Activated CD8-positive, alpha-beta T cell treated with anti-CD3 and anti-CD28 coated beads, Interleukin-2, amount 10 ng/mL, durations not matched to agents 7 days and 5 days (primary cell): ENCODE measurements at places on chromosomes 7 and 10.

GRCh38 chr7:92973974-92974373 lies 137.6 kb upstream of the CDK6 start:
- DNase-seq, result no peak

GRCh38 chr10:17533731-17534130 lies 79.3 kb upstream of the ST8SIA6 start:
- DNase-seq, result no peak

- no peak for DNase-seq
Measured at GRCh38 chr7:49483142-49483541, 290.3 kb upstream of the VWC2 start.

DNA sequence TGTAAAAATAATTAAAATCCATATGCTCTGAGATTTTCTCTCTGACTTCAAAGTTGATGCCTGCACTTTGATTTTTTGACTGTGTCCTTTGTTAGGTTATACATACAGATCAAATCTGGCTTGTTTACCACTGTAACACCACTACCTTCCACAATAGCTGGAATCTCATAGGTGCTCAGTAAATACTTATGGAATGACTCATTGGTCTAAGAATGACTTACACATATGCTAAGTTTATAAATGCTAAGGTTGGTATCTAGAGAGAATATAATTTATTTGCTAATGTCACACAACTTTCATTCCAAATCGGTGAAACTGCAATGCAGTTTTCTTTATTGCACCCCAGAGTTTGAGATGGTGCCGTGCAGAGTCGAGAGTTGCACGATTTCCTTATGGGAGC lies 578.5 kb downstream of the SH2D4B start:
- no peak for DNase-seq

- no peak for DNase-seq
Measured at GRCh38 chr7:101588131-101588935, 40.8 kb downstream of the MYL10 start.

DNA sequence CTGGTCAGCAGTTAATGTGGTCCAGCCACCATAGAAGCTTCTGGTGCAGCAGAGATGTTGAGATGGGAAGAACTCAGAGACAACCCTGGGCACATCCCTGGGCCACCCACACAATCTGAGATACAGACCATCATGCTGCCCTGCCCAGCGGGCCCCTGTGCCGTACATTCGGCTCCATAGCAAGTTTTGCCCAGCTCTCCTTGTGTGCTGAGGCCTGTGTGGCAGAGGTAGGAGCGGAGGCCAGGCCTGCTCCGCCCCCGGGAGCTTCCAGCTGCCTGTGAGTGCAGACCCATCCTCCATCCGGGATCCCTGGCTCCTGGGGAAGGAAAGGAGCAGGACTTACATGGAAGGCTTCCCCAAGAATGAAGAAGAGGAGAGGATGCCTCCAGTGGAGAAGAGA lies 140.3 kb downstream of the NEURL1 start:
- no peak for DNase-seq

DNA sequence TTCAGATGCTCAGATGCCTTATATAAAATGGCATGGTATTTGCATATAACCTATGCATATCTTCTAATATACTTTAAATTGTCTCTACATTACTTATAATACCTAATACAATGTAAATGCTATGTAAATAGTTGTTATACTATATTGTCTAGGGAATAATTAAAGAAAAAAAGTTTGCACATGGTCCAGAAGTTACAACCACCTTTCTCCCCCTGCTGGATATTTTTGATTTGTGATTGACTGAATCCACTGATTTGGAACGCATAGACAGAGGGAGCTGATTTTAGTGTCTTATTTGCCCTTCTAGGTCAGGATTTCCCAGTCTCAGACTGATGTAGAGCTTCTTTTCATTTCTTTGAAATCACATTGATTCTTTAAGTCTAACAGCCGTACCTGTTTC lies 31.8 kb downstream of the MDFIC start:
- DNase-seq, result no peak

GRCh38 chr10:111089293-111089692 lies 12.5 kb downstream of the ADRA2A start:
- no peak for DNase-seq

DNA sequence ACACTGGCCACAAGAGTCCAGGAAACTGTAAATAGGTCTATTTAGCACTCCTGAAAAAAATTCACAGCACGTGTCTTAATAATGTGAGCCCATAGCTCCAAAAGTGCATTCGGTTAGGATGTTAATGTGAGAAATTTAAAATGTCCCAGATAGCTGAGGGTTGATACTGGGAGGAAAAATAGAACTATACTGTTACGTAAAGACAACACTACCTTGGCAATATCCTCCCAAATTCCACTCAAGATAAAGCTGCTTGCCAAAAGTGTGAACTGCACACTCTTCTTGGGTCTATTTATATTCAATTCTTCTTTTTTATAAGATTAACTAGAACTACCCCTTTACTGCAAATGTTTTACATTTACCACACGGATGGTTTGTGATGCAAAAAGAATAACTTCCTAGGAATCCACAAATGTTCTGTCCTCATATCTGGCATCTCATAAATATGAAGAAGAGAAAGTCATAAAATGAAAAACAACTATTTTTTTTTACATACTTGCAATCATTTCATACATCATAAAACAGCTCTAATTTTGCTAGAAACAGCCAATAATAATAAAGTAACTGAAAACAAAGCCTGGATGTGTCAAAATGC lies 10.4 kb downstream of the RAB11FIP2 start:
- DNase-seq, result no peak

DNA sequence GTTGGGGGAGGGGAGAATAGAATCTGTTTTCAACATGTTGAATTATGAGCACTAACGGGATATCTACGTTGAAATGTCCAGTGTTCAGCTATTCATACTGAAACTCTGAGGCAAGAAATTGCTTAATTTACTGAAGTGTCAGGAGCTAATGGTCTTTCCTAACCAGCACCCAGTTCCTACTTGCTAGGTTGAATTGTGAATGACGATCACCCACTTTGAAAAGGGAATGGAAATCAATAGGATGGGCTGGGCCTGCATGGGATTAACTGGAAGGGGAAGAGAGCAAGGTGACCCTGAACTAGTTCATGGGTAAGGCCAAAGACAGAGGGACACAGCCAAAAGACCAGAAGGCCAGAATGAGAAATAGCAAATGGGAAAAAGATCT lies 51.3 kb downstream of the HIPK2 start:
- no peak for DNase-seq

- no peak for DNase-seq
Measured at GRCh38 chr10:110217662-110218008, 10.2 kb downstream of the MXI1 start.

DNA sequence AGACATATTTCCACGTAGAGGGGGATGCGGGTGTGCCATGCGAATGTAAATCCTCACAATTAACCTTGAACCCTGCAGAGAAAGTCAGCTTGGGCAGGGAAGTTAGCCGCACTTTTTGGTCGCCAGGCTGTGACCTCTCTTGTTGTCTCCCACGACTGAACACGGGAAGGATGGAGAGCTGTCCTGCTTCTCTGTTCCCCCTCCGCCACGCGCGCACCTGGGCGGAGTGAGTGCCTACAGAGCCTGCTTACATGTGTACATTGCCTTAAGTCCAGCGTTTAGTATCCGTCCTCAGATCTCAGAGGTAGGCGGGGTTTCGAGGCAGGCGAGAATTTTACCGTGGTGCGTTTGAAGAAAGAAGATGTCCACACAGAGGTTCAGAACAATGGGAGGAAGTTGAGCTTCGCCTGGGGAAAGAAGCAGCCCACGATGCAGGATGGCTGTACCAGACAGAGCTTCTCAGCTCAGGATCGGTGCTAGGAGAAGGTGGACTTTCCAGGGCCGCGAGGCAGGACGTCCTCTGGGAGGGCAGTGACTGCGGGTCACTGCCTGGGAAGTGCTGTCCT lies 482 bp upstream of the ERCC6 start:
- peak; percentile 53 for DNase-seq

DNA sequence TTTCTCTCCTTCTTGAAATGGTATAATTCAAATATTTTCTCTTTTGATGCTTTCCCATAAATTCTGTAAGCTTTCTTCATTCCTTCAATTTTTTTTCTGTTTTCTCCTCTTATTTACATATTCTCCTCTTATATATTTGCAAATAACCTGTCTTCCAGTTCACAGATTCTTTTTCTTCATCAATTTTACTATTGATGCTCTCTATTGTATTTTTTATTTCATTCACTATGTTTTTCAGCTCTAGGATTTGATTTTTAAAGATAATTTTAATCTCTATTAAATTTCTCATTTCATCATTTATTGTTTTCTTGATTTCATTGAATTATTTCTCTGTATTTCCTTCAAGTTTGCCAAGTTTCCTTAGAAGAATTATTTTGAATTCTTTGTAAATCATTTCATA lies 54.0 kb upstream of the PRPS1L1 start:
- DNase-seq, result no peak

DNA sequence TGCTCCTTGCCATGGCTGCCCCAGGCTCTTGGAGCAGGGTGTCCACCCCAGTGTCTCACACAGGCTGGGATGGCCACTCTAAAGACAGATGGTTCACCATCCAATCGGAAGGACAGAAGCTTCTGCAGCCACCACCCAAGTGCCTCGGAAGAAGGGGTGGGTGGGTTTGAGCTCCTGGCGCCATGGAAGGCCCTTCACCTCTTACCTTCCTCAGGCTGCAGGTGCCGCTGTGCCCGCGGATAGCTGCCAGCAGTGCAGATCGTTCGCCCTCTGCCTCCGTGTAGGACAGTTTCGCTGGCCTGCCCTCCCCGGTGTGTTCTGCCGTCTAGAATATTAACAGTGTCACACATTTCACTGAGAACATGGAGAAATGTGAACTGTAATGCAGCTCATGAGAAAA lies 243.6 kb upstream of the GRB10 start:
- no peak for DNase-seq

DNA sequence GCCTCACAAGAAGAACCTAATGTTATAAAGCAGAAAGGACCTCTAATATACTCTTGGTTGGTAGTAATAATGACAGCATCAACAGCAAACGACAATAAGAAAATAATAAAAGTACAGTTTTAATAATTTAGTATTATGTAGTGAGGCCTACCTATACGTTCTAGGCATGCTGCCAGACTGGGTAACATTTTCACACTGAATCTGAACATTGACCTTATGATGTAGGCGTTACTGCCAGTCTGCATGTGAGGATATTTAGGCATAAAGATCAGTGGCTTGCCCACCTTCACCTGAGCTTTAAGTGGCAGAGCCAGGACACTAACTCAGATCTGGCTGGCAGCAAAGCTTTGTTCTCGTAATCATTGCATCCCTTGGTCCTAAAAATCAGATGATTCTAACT lies 2.5 kb downstream of the FGL2 start:
- no peak for DNase-seq

DNA sequence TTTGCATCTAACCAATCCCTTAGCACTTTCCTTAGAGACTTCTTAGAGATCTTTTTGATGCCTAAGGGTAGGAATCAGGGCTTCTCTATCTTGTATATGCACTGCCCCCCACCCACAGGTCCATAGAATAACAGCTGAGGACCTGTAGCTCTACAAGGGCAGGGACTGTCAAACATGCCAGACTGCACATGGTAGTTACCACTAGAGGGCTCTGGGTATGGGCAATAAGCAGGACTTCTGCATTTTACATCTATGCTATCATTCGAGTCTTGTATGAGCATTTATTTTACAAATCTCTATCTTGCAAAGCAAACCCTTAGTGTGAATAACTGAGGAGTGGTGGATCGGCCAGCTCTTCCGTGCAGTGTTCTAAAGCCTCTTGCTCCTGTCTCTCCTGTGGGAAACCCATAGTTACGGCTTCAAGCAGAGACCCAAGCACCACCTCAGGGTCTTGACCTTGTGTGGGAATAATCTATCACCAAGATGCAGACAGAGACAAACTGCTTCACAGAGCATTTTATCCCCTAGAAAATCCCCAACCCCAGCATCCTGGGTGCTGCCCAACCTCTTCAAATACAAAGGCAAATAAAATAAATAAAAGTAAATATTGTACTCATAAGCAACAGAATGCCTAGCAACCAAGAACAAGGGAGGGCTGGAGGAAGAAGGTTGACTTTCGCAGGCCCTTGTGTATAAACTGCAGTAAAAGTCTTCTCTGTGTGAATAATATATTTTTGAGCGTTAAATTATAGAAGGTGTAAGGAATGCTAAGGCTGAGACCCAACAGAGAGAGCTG lies 219.3 kb downstream of the WDR11 start:
- no peak for DNase-seq

GRCh38 chr10:13809427-13809826 lies 222.7 kb downstream of the PRPF18 start:
- DNase-seq, result no peak

- peak; percentile 33 for DNase-seq
Measured at GRCh38 chr10:17033529-17034260, 95.9 kb downstream of the CUBN start.

DNA sequence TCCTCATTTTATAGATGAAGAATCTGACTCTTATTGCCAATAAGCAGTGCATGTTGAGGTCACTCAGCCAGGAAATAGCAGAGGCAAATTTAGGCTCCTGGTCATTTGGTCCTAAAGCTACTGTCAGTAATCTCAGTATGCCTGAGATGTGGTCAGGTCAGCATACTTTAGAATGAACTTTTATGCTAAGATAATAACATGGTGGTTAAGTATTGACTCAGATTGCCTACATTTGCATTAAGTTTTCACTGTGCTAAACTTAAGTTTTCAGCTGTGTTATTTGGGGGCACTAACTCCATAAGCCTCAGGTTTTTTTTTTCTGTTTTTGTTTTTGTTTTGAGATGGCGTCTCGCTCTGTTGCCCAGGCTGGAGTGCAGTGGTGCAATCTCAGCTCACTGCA lies 35.9 kb upstream of the CCSER2 start:
- DNase-seq, result no peak

DNA sequence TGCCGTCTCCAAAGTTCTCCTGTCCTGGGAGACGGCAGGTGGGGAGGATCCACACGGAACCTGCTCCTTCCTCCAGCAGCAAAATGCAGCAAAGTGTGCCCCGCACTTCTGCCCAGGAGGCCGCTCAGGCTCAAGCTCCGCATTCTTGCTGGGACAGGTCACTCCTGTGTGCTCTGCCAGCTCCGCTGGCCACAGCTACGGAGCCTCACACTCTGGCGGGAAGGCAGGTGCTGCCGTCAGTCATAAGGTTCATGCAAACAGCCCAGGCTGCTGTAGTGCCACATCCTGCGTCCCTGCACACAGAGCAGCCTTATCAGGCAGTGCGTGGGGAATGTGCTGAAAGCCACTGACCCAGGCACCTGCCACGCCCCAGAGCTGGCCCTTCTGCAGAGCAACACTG lies 22.4 kb downstream of the ADGRA1 start:
- DNase-seq, result no peak

- DNase-seq, result no peak
Measured at GRCh38 chr7:102220229-102220850, 66.3 kb upstream of the SH2B2 start.

GRCh38 chr7:110600956-110601355 lies 490.0 kb upstream of the LRRN3 start:
- no peak for DNase-seq

DNA sequence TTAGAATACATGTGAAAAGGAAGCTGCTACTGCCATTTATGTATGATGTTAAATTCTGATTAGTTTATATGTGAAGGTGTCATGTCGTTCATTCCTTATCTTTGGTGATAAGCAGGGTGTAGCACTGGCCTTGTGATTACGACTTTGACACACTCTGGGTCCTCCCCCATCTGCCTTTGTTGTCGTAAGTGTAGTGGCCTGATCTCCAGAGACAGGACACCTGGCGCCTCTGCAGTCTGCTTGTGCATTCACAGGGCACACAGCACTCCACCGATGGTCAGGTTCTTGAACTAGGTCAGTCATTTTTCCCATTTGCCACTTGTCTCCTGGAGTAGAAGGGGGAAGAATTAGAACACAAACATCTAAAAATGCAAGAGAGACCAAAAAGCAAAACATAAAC lies 186.0 kb downstream of the PRKCQ start:
- DNase-seq, result no peak

- no peak for DNase-seq
Measured at GRCh38 chr10:106942035-106942662, 222.4 kb downstream of the SORCS1 start.

GRCh38 chr7:132023466-132023865 lies 467.0 kb upstream of the PODXL start:
- DNase-seq, result no peak
